RCC 7860 (cell line): ENCODE measurements at places on chromosomes 3 and 15.

DNA sequence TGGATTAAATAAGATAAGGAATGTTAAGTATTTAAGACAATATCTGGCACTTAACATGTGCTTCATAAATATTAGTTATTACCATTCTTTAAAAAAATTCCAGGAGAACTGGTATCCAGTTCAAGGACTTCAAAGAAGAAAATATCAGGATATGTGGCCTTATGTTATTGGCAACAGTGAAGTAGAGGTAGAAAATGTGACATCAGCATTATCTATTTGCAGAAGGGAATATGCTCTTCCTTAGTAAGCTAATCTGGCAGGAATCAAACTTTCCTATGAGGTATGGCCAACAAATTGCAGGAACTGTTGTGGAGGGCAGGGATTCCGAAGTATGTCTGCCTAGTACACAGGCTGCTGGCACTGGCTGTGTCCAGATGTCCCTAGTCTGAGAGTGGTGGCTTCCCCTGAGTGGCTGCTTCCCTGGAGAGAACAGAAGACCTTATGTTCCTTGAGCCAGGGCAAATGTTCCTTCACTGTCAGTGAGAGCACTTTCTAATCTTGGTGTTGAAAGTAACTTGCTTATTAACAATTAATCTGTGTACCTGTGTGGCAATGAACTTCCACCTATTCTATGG lies 351.7 kb upstream of the THRB start:
- no peak for DNase-seq

DNA sequence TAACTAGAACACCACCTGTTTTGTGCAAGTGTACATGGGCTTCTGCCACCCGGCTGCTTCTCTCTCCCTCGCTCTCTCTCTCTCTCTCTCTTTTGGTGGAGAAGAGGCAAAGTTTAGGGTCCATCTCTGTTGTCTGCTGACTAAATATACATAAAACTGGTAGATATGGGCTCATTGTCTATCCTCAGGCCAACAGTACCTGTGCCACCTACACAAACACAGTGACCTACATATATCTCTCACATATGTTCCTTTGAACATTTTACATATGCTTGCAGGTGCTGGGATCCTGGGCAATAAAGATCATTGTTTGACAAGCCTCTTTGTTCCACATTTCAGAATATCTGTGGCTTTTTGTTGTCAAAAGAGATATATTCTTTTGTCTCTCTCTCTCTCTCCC lies 256.3 kb upstream of the KCNH8 start:
- DNase-seq = no peak

GRCh38 chr3:88013592-88013991 lies 45.2 kb downstream of the CGGBP1 start:
- DNase-seq = no peak

- DNase-seq = no peak
Measured at GRCh38 chr15:28943146-28943545, 57.4 kb downstream of the APBA2 start.

DNA sequence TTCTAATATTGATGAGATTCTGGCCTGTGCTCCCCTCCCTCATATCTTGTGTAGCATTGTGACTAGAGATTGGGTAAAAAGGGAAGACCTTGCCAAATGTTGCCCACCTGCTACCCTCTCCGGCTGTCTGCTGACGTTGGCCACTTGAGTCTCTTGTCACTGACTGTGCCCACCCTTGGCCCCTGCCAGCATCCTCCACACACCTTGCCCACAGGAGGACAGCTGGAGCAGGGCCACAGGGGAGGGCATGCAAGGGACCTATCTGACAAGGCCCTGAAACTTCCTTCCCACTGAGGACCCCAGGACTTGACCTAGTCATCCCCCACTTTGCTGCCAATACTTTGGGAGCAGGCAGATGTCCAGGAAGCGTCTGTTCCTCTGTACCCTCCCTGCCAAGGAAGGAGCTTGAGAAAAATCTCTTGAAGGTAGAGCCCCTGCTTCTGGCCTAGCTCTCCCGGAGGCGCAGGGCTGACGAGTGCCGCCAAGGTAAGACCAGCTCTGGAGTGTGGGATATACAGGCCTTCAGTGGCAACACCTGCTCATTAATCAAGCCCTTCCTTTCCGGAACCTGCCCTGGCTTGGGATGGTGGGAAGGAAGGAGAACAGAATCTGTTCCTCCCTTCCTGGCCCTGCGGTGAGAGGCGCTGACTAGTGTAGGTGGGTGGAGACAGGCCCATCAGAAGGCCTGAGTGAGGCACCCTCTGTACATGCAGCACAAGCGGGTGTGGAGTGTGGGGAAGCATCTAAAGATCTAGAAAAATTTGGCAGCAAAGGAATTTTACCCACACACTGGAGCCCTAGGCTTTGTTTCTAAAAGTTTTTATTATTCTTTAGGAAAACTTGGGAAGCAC lies 4.9 kb upstream of the PAK6 start:
- DNase-seq = no peak

DNA sequence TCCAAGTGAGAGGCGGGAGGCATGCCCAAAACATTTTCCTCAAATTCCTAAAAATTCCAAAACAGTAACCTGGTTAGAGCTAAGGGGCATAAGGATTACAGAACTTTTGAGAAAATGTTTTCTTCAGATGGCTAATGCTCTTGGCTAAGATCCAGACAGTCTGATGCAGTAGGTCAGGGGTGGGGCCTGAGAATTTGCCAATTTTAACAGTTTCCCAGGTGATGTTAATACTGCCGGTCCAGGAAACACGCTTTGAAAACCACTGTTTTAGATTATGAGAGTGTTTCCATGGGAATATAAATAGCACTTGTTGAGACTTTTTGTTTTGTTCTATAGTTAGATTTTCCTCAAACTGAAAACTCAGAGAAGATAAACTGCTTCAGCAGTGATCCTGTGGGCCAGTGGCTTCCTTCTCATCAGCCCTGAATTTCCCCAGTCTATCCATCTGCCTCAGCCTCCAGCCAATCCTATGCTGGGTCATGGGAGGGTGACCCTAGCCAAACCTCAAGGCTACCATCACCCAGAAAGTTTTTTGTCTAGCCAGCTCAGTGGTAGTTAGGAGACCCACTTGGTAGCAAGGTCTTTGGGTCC lies 71.6 kb upstream of the ACP3 start:
- no peak for DNase-seq

DNA sequence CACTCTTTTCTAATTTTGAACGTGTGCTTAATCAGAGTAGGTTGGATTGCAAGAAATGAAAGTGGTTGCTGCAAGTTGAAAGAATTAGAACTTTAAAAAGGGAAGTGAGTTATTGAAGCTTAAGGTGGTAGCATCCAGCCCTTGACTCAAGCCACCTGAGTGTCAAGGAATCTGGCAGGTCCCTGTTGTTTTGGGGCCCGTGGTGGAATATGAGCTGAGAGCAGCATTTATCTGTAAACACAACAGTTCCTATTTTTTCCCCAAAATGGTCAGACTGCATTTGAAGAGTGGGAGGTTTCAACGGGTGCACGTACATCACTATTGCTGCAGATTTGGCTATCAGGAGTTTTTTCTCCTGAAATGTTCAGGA lies 1.7 kb downstream of the ITPR1 start:
- no peak for DNase-seq

DNA sequence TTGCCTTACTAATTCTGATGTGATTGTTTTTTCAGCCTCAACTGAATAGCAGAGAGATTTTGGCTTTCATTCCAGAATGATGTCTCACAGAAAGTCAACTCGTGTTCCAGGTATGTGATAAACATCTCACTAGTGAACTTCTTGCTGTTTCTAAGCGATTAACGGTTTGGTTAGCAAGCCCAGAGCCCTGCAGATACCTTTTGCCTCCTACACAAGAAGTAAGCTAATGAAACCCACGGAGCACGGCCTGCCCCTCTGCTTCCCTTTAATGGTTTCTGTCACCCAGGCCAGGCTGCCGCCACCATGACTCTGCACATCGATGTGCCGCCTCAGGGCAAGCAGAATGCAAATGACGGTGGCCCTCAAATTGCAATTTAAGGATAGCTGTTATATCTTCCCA lies 155.9 kb upstream of the ICE2 start:
- DNase-seq = no peak

DNA sequence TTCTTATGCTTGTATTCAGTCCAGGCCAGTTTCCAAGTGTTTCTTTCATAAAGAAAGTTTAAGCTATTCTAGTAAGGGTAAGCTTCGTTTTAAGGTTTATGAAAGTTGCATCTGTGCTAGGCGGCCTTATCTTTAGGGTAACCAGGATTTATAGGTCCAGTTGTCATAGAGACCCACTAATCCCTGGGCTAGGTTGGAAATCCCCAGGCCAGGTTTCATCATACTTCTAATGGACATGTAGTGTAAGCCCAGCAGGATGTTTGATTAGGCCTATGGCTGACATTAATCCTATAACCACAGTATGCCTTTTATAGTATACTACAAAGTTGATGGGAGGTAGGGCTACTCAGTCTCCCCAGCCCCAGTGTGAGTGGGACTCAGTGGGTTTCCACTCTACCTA lies 312.4 kb downstream of the CACNA2D3 start:
- DNase-seq = no peak

GRCh38 chr3:155233213-155233612 lies 60.3 kb downstream of the STRIT1 start:
- DNase-seq = peak; percentile 80
